ENCODE measurements at places on chromosomes 3 and 15.

DNA sequence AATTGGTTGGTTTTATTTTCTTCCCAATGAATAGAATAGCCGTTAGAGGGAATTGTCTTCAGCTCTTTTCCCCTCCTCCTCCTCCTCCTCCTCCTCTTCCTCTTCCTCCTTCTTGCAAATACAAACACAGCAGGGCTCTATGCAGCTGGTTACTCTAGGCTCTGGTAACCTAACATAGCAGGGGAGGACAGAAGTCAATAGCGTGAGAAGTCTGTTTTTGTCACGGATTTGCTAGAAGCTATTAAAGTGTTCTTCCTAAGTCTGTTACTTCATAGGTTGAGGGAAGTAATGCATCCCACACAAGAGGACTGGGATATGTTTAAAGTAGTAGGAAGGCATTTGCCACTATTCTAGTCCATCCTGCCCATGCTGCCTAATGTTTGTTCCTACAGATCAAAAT lies 374.7 kb upstream of the TPRG1 start:
- DNase-seq, result no peak

GRCh38 chr3:1010228-1010627 lies 82.6 kb upstream of the CNTN6 start:
- no peak for DNase-seq

DNA sequence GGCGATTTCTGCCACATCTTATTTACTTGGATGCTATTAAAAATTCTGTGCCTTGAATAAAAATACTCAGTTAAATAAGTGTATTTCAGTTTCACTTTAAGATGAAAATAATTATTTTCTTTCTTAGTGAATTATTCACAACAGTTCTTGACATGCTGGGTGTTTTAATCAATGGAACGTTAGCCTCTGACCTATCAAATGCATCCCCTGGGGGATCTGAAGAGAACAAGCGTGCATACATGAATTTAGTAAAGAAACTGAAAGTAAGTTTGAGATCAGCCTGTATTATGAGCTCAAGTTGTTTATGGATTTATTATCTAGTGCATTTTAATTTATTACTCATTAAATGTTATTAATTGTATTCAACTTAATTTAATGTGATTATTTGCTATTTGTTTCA lies 597 bp downstream of the P2RY12 start:
- no peak for DNase-seq

GRCh38 chr3:195226900-195227447 lies 44.0 kb downstream of the XXYLT1 start:
- DNase-seq, result no peak

- DNase-seq, result no peak
These were observed 12.7 kb upstream of the FGD5 start for GRCh38 chr3:14805961-14806537.

DNA sequence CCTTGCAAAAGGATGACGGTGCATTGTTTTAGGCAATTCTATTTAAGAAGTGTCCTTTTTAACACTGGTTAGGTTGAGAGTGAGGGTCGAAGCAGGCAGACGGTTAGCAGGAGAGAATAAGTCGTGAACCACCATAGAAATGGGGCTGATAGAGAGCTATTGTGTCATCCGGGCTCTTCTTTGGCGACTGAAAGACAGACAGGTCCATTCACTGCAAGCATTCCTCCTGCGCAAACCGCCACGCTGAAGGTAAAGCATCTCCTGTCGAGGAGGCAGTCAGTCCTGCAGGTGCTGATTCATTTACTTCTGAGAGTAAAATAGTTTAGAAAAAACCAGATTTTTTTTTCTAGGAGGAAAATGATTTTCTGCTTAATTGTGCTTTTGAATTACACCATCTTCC lies 1002.8 kb upstream of the NR2F2 start:
- no peak for DNase-seq

GRCh38 chr3:57060089-57060821 lies at the start of gene SPATA12:
Gene SPATA12, plus strand, starts transcription at chr3:57060664. Its CDS starts 13,031 bp downstream, at chr3:57073695.
- no peak for DNase-seq

DNA sequence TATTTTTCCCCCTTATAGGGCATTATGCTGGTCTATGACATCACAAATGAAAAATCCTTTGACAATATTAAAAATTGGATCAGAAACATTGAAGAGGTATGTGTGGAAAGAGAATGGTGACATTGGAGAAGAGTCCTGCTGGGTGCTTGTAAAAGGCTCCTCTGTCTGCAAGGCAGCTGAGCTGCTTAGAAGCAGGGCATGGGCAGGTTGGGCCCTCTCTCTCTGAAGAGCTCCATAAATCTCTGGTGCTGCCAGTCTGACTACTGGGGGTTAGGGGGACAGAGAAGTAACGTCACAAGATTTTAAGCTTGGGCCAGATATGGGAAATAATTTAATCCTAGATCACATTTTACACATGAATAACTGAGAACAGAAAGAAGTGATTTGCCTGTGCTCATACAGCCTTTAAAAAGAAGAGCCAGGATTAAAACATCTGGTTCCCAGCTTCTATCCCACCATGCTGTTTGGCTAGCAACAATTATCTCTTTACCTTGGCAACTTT lies 21.9 kb upstream of the APH1B start:
- no peak for DNase-seq

- DNase-seq, result no peak
These were observed 17.9 kb upstream of the COPG1 start for GRCh38 chr3:129231331-129232119.

DNA sequence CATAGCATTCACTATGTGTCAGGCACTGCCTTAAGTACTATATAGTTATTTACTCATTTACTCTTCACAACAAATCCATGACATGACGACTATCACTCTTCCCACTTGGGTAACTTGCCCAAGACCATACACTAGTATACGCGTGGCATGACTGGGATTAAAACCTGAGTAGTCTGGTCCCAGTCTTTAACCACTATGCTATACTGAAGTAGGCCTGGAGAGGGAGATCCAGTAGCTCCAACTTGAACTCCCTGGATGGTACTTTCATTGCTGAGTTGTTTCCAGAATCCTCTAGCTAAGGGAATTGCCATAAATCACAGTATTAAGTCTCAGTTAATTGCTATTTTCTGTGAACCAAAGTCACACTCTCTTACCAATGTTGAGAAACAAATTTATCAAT lies 116.2 kb upstream of the LSAMP start:
- DNase-seq, result no peak

GRCh38 chr15:71916834-71917233 lies 106.5 kb downstream of the NR2E3 start:
- DNase-seq, result no peak

DNA sequence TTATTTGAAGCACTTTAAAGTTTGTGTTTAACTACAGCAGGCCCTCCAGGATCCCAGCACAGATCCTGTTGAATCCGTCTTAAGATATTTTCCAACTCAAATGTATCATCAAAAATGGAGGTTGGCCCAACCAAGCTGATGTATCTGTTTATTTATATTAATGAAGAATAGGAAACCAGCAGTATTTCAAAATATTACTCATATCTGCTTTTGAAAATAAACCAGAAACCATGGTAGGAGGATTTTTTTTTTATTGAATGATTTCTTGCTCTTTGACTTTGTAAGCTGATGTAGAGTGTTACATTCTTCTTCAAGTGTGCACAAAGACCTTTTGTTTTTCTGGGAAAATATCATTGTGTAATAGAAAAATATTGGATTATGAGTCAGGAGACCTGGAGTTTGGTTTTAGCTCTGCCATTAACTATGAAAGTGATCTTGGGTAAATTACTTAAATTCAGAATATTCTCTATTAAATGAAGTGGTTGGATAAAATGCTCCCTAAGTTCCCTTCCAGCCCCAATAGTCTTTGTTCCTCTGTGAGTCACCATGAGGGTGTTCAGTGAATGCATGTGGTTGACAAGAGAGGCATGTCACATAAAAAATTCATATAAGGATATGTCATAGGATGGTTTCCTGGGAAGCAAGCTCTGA lies 221.3 kb upstream of the GAP43 start:
- no peak for DNase-seq

- no peak for DNase-seq
These were observed 13.0 kb downstream of the CYP1A1 start for GRCh38 chr15:74712311-74712710.

- no peak for DNase-seq
These were observed 7.5 kb upstream of the NR1I2 start for GRCh38 chr3:119774444-119774843.

GRCh38 chr3:117399311-117400078 lies 689.9 kb downstream of the TUSC7 start:
- DNase-seq, result no peak

DNA sequence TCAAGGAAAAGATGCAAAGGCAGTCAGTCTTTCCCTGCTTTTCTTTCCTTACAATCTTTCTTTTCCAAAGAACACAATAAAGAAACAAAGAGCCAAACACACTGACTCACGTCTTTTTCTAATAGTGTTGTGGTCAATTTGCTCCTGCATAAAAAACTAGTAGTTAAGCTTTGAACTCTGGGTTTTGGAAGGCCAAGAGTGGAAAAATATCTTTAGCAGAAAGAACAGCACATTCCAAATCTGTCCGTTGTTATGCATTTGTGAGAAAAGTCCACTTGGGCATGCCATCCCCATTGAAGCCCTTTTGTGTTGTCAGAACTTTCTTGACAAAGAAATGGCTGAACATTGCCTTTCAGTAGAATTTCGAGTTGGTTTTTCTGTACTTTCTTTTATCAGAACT lies 18.2 kb downstream of the COL8A1 start:
- DNase-seq, result no peak

DNA sequence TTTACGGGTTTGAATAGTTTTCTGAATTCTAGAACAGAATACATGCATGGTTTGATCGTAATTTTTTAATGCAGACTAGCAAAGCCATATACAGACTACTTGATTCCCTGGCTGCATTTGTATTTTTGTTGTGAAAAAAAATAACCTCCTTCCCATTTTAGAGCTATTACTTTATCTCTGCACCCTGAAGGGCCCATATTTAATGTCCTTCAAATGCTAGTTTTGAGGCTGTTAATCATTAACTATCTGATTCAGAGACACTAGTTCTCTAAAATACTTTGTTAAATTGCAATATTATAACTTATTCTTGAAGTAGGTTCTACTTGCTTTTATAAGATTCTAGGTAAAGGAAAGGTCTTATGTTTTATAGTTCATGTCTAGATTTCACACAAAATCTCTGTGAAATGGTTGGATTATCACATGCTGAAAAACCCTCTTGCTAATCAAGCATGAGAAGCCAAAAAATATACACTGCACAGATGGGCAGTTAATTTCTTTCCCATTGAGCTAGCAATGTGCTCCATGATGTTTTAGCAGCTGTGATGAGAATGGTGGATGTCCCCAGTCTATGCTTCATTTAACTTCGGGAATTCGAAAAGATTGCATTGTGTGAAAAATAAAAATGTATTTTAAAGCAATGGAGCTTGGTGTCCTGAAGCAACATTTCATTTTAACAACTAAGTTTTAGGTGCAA lies 634.0 kb upstream of the BCHE start:
- no peak for DNase-seq

DNA sequence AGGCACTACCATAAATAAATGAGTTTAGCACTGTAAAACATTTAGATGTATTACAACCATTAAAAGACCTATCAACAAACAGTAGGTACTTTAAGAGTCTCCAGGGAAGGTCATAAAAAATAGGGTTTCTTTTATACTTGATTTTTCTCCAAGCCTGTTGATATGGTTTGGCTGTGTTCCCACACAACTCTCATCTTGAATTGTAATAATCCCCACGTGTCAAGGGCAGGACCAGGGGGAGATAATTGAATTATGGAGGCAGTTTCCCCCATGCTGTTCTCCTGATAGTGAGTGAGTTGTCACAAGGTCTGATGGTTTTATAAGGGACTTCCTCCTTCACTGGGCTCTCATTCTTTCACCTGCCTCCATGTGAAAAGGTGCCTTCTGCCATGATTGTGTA lies 468.9 kb upstream of the UBE2E2 start:
- no peak for DNase-seq

DNA sequence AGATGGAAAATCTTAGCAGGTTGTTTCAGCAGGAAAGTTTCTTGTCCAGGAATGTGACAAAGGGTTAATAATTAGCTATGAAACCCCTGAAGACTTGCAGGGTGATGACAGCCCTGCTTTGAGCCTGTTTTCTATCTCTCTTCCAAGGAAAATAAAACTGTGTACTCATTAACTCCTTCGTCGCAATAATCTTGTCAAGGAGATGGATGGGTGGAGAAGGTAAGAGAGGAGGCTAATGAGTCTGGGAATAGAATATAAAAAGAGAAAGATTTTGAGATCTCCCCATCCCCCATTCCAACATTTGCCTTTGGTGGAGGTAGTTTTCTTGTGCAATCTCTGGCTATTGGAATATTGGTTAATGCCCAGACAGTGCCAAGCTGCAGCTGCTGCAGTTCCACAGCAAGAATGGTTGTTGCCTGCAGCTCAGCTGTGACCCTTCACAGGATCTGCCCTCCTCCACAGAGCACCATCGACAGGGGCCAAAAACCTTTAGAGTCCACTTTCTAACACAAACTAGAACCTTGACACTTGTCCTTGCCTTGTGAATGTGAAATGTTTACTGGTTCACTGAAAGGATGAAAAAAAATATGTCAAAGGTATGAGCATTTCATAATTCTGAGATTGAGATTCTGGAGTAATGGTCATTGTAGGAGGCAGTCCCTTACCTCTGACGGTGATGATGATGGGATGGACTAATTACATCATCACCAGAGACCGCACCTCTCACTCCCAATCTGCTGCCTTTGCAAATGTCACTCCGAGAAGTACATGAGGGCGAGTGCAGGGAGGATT lies 4.2 kb upstream of the LRIG1 start:
- DNase-seq, result no peak

DNA sequence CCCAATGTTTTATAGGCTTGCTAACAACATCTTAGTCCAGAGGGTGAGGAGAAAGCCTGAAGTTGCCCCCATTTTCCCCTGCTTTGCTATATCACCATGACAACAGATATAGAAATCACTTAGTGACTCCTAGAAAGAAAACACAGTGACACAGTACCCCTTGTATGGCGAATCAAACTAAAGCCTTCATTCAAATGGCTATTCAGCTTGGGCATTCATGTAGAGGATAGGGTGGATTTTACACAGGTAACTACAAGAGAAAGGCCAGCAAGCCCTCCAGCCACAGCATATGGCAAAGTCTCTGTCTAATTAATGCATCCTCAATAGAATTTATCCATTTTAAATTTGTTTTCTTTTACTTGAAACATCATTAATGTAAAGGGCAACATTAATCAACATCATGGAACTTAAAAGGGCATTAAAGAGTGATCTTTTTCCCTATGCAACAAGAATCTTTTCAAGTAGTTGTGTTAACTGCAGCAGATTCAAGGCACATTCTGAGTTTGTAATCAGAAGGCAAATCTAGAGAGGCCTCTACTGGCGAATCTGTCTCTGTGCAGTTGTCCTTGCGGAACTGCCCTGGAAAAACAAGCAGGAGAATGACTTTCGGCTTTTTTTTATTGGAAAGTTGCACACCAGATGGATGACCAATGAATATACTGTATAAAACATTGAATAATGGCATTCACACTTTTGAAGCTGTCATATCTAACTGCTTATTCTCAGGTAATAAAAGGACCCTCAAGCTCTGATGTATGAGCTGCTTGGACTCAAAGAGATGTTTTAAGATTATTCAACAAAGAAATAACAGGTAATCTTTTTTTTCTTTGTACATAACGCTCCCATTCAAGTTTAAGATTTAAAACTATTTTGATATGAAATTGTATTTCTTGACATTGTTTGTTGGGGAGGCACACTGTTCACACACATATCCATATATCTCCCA lies 621.7 kb upstream of the AGTR1 start:
- DNase-seq, result no peak
